Foreskin keratinocyte (primary cell): ENCODE measurements at places on chromosomes 3 and 15.

GRCh38 chr3:124685481-124685880 is 44.8 kb upstream of the UMPS start:
- no peak for DNase-seq

- DNase-seq = no peak
Observed at GRCh38 chr15:91921188-91921842, 67.8 kb downstream of the SLCO3A1 start.

DNA sequence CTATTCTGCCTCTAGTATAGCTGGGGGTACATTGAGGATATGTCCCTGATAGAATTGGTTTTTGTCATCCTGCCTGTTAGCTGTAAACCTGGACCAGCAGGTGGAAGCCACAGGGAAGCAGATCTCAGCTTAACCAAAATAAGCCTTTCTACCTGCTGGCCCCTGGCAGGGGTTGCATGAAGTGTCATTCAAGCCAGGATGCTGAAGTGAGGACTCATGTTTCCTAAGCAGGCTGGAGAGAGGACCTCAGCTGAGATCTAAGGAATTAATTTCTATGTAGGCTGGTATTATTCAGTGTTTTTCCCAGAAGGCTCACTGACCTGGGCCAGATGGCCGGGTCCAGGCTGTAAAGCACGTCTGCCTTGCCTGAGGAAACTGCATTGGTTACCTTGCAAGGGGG is 128.9 kb downstream of the MEGF11 start:
- DNase-seq = no peak

DNA sequence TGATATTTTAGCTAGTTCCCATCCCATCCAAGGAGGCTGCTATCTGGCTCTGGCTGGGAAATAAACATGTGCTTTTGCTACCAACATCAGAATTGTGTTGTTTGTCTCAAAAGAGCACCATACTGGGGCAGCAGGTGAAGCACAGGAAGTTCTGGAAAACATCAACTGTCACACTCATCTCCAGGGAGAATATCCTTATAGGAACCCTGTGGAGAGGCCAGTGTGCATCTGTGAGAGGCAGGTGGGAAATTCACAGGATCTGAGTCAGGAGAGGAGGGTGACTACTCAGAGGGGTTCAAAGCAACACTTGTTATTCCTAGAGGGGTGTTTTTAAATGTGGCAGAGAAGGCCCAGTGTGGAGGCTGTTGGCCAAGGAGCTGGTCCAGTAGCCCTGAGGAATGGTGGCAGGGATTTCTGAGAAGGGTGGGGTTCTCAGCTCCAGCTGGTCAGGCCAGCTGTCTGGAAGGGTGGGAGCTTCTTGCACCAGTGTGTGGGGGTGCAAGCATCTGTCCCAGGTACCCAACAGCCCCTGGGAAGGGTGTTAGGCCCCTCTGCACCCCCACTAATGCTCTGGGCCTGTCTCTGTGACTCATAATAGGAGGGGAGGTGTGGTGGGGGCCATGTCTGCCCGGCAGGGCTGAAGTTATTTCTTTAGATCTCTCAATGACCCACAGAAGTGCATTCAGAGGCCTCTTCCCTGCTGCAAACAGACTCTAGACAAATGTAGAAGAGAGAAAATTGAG is 28.7 kb downstream of the RPSA start:
- DNase-seq = no peak

DNA sequence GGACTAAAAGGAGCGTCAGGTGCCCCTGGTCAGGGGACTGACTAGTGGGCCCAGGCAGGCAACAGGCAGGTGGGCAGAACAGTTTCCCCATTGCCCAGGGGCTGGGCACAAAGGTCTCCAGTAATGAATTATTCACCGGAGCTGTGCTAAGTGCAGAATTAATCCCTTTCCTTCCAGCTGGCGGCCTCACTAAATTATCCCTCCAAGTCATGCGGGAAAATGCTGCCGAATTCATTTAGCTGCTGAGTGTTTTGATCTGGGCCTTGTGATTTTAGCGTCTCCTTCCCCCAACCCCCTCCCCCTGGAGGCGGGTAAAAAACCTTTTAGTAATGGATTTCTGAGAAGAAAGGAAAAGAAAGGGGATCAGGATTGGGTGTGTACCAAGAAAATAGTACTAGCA is 47.2 kb downstream of the CCDC33 start:
- no peak for DNase-seq

GRCh38 chr15:57382969-57383368 is 6.7 kb downstream of the CGNL1 start:
- no peak for DNase-seq

DNA sequence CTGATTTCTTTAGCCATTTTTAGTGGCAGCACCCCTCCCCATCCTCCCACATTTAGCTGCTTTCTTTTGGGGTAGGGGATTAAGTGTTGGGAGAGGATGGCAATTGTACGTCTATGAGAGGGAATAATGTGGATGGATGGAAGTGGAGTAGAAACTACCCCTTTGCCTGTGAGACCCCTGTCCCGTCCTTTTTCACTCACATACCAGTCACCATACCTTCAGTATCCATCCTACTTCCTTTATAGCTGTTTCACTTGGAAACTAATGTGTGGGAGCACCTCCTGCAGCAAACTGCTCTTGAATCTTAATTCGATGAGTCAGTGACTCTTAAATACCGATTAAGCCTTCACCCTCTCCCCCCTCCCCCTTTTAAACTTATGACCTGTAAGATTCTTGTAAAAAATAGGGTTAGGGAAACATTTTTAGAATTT is 730 bp downstream of the SPRED1 start:
- peak; percentile 43 for DNase-seq

GRCh38 chr3:177213801-177214535 is 16.7 kb upstream of the TBL1XR1 start:
- DNase-seq = no peak
